ENCODE measurements at places on chromosomes 16 and 17.

DNA sequence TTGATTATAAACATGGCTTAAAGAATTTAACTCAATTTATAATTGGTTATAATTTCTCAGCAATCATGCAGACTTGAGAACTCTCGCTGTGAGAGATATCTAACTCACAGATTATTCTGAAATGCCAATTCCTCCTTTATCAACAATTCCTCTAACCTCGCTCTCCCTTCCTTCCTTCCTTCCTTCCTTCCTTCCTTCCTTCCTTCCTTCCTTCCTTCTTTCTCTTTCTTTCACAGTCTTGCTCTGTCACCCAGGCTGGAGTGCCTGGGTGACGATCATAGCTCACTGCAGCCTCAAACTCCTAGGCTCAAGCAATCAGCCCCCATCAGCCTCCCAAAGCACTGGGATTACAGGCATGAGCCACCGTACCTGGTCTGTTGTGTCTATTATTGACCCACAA lies 42.4 kb downstream of the CHD9 start:
- no peak for DNase-seq

DNA sequence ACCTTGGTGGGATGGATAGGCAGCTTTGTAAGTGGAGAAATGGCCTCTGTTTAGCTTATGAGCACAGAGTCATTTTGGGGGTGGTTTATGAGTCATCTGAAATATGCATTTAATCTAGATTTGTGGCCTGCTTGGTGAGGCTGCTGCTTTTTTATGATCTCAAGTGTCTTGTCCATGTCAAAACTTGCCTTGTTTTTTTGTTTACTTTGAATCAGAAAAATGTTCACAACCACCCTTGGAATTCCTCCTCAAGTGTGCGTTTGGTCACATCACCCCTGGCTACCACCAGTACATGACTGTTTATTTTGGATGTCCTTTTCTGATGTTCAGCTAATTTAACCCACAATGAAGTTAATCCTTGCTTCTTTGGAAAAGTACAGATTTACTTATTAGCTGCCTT lies 64.6 kb downstream of the FTO start:
- no peak for DNase-seq

DNA sequence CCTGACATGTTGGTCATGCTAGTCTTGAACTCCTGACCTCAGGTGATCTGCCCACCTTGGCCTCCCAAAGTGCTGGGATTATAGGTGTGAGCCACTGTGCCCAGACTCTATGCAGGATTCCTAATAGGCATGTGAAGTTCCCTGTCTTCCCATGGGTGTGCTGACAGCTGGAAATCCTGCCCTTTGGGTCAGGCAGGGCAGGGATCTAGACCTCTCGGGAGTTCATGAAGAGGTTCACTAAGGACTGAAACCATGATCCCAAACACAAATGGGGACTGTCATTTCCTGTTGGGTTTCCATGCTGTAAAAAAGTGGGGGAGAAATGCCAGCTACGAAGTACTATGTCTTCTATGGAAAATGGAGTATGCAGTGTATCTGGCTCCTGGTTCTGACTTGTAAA lies 52.1 kb downstream of the HIC1 start:
- no peak for DNase-seq

- DNase-seq: no peak
Measured at GRCh38 chr17:7744416-7744815, 26.9 kb downstream of the DNAH2 start.

DNA sequence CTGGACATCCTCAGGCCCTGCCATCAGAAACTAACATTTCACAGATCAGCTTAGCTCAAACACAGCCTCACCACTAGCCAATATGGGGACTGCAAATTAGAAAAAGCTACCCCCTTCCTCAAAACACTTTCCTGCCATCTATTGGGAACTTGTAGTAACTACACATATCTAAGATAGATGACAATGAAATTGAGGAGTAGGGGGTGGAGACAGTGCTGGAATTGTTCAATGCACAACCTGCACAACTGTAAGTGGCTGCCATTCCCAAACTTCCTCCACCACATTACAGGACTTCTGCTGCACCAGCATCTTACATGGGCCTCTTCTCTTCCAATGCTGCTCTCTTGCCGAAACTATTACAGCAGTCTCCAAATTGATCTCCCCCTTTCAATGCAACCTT lies 21.9 kb downstream of the AIPL1 start:
- DNase-seq: no peak

GRCh38 chr16:79929260-79929965 lies 328.9 kb upstream of the MAF start:
- DNase-seq: no peak

- no peak for DNase-seq
Measured at GRCh38 chr16:78004517-78004916, 17.8 kb upstream of the CLEC3A start.

- no peak for DNase-seq
Measured at GRCh38 chr16:72877374-72878028, 170.4 kb downstream of the ZFHX3 start.

Data from glutamatergic neuron (in vitro differentiated cells).